A549 treated with AZD2906 at 1 μM for 4 hours (cell line): ENCODE measurements at places on chromosomes 13 and 19. TPM values are rescaled to one million over a fixed set of nuclear protein-coding genes. Genes with fewer than 3 reads are reported as not detected.

The FLT1 gene
- 0.03 to 0.10 TPM (median 0.03 TPM) in 3 of 5 replicates, not detected in the others for total RNA-seq

The DIAPH3 gene
- total RNA-seq = 6.2 to 8.8 TPM (median 7.6 TPM) in 5 replicates

The SIGLEC8 gene
- total RNA-seq = not detected in 5 replicates

The PVR gene
- 107 to 123 TPM (median 118 TPM) in 5 replicates for total RNA-seq

The GRIN2D gene
- total RNA-seq = 5.6 to 8.5 TPM (median 8.1 TPM) in 5 replicates

The ITGBL1 gene
- 0.97 to 2.0 TPM (median 1.8 TPM) in 5 replicates for total RNA-seq

The SRRM5 gene
- total RNA-seq = 0.60 to 1.0 TPM (median 0.69 TPM) in 5 replicates

The ZNF626 gene
- not detected in 5 replicates for total RNA-seq

The NUDT19 gene
- total RNA-seq = 31.6 to 36.1 TPM (median 34.1 TPM) in 5 replicates

The TNFSF11 gene
- not detected in 5 replicates for total RNA-seq

The ZNRF4 gene
- total RNA-seq = not detected in 5 replicates

The ERICH4 gene
- total RNA-seq = not detected in 5 replicates

The GNG14 gene
- not detected in 5 replicates for total RNA-seq

The UBAC2 gene
- total RNA-seq = 61.5 to 65.8 TPM (median 64.6 TPM) in 5 replicates

The ZNF230 gene
- total RNA-seq = 2.5 to 3.0 TPM (median 2.9 TPM) in 5 replicates

The ERICH6B gene
- not detected in 5 replicates for total RNA-seq

The DNAAF3 gene
- 4.6 to 5.9 TPM (median 5.4 TPM) in 5 replicates for total RNA-seq

The FARP1 gene
- total RNA-seq = 15.8 to 19.6 TPM (median 17.7 TPM) in 5 replicates

The IGSF23 gene
- total RNA-seq = 0.36 to 0.67 TPM (median 0.42 TPM) in 5 replicates

The PLPP2 gene
- 75.6 to 112 TPM (median 102 TPM) in 5 replicates for total RNA-seq

The ALOX5AP gene
- total RNA-seq = 8.5 to 11.5 TPM (median 10.1 TPM) in 5 replicates

The FRY gene
- total RNA-seq = 0.03 to 0.10 TPM (median 0.06 TPM) in 4 of 5 replicates, not detected in the other

The DLEU7 gene
- total RNA-seq = not detected in 5 replicates

The TMPRSS9 gene
- total RNA-seq = 0.16 TPM in 1 of 5 replicates, not detected in the others

The FCGBP gene
- 0.52 to 1.2 TPM (median 0.68 TPM) in 5 replicates for total RNA-seq

The LATS2 gene
- total RNA-seq = 10.6 to 12.1 TPM (median 11.6 TPM) in 5 replicates

The ZNF700 gene
- 0.21 to 0.31 TPM (median 0.24 TPM) in 5 replicates for total RNA-seq

The C2CD4C gene
- total RNA-seq = 0.35 to 0.70 TPM (median 0.53 TPM) in 5 replicates

The ZIC5 gene
- total RNA-seq = 2.1 to 2.4 TPM (median 2.2 TPM) in 5 replicates

The PSG7 gene
- total RNA-seq = 0.06 to 0.11 TPM (median 0.08 TPM) in 3 of 5 replicates, not detected in the others
